ENCODE measurements at places on chromosomes 2 and 18. TPM values are rescaled to one million over a fixed set of nuclear protein-coding genes. Genes with fewer than 3 reads are reported as not detected.

CHRNG gene
- not detected for total RNA-seq

AGXT gene
- not detected for total RNA-seq

WDR75 gene
- total RNA-seq = 42.6 TPM

B4GALT6 gene
- total RNA-seq = 3.0 TPM

VWA3B gene
- not detected for total RNA-seq

GATA6 gene
- total RNA-seq = 7.5 TPM

RNF125 gene
- 5.2 TPM for total RNA-seq

GALNT5 gene
- total RNA-seq = 0.13 TPM

LIPG gene
- total RNA-seq = 0.77 TPM

NAT8 gene
- total RNA-seq = not detected

EML6 gene
- 1.5 TPM for total RNA-seq

ST8SIA5 gene
- not detected for total RNA-seq

FAM237A gene
- total RNA-seq = not detected

EN1 gene
- not detected for total RNA-seq

REEP1 gene
- total RNA-seq = 107 TPM

SERPINB10 gene
- 2.0 TPM for total RNA-seq

MRO gene
- total RNA-seq = 0.31 TPM

SPP2 gene
- not detected for total RNA-seq

Data from gastroesophageal sphincter (tissue), 4 donors.